ENCODE measurements at places on chromosomes 3 and 15. TPM values are rescaled to one million over a fixed set of nuclear protein-coding genes. Genes with fewer than 3 reads are reported as not detected.

The LRTM1 gene
- total RNA-seq: not detected

DNA sequence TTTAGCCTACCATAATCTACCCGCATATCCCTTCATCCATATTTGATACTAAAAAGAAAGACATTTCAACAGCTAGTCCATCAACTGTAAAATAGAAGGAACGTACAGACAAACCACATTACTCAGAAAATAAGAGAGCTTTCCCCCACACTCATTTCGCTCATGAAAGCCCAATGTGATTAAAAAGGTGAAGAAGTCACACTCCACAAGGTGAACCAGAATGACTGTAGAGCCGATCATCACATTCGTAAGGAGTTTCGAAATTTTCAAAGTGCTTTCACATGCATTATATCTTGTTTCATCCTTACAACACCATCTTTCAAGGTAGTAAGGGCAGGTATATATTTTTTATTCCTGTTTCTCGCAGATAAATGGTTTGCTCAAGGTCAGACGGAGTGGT, 225.3 kb downstream of the FOXP1 start:
- no peaks in the 10 kb centered on the region for H3K27me3 ChIP-seq
- no peak overlapping the region for H3K27ac ChIP-seq

DNA sequence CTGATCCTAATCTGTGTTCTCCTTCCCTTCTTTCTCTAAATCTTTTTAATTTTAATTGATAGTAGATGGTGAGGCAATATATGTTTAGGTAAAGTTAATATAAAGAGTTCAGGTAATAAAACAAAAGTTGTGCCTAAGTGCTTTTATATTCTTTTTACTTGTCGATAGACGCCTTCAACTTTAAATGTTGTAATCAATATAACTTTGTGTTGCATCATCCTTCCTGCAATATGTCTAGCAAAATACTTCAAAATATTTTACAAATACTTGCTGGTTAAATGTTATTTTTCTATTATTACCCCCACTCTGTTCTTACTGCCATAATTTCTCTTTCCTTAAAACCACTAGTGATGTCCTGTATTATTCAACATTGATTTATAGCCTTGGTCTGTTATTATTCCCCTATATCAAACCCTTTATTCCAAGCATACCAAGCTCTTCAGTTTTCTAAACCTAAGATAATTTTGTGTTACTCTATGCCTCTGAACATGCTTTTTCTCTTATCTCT, 92.4 kb downstream of the NAALADL2 start:
- DNase-seq: no peak
- H3K36me3 ChIP-seq: no peaks in the 10 kb centered on the region
- no peaks in the 10 kb centered on the region for H3K27me3 ChIP-seq
- H3K4me3 ChIP-seq: no peak overlapping the region
- no peak overlapping the region for H3K27ac ChIP-seq

The ST8SIA2 gene
- not detected for total RNA-seq

The PARP3 gene
- total RNA-seq: 8.1 TPM

DNA sequence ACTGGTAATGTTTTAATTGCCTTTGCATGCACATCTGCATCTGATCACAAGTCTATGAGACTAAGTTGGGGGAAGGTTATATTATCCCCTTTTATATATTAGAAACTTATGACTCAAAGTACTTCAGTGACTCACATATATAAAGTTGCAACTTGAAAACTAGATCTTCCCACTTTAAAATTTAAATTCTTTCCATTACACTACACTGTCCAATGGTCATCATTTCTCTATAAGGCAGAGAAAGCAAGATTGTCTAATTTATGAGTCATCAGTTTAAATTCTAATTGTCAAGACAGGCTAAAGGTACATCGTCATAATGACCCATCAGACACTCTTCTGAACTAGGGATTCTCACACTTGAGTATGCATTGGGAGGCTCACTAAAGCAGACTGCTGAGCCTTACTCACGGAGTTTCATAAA, 37.9 kb downstream of the CPA3 start:
- no peaks in the 10 kb centered on the region for H3K4me1 ChIP-seq
- no peaks in the 10 kb centered on the region for H3K27me3 ChIP-seq
- no peaks in the 10 kb centered on the region for H3K36me3 ChIP-seq
- DNase-seq: no peak

- no peak overlapping the region for H3K4me3 ChIP-seq
- H3K27ac ChIP-seq: no peak overlapping the region
- H3K36me3 ChIP-seq: no peaks in the 10 kb centered on the region
- no peak for DNase-seq
- H3K27me3 ChIP-seq: no peaks in the 10 kb centered on the region
- H3K4me1 ChIP-seq: no peaks in the 10 kb centered on the region
Measured at GRCh38 chr3:109184726-109185125, 48.2 kb downstream of the C3orf85 start.

Measured in naive thymus-derived CD4-positive, alpha-beta T cell (primary cell).